NCI-H1436 treated with DMSO at 0.1 percent for 48 hours (cell line): ENCODE measurements at places on chromosomes 1 and 21.

DNA sequence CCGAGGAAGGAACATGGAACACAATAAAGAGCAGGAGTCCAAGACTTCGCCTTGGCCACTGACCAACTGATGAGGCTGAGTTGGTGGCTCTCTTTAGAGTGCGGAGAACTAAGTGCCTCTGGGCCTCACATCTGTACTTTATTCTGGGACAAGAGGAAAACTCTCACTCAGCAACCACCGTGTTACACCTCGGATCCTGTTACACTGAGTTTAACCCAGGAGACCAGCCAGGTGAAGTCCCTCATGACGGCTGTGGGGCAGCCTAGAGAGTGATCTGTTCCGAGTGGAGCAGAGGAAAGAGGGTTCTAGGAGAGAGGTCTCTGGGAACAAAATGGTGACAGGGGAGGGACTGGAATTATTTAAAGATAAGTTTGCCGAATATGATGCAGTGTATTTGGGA lies 33.5 kb upstream of the AGL start:
- DNase-seq, result no peak

GRCh38 chr1:159436469-159436868 lies 3.1 kb upstream of the OR10J1 start:
- DNase-seq, result no peak

- DNase-seq, result no peak
Measured at GRCh38 chr1:224304767-224305166, 25.2 kb downstream of the NVL start.

DNA sequence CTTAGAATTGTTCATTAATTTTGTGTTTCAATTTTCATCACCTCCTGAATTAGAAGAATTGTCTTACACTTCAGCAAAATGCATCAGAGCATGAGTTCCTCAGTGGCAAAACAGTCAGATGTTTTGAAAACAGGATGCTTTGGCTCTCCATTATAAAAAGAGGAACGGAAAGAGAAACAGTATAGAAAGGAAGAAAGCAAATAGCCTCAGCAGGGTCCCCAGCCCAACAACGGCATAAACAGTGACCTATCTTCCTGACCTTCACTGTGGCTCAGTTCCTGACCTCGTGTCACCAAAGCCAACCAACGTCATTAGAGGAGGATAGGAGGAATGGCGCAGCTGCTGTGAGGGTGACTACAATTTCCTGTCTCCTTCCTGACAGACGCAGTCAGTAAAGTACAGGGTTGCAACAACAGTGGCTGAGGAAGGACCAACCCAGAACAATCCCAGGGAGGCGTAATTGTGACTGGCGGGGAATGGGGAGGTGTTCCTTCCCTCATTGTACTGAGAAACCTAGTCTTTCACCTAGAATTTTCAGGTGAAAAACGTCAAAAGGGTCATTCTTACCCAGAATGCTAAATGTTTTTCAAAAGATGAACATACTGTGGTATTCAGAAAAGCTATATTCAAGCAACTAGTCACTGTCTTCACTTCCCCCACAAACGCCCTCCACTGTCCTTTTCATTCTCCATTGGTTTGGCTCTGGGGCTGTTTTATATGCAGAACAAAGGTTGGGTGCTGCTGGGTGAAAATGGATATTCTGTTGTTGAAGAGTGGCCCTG lies 197.9 kb upstream of the SGIP1 start:
- no peak for DNase-seq

GRCh38 chr1:63671514-63671913 lies 78.3 kb downstream of the PGM1 start:
- DNase-seq, result no peak

GRCh38 chr1:63843010-63843409 lies 69.2 kb downstream of the ROR1 start:
- DNase-seq, result no peak

DNA sequence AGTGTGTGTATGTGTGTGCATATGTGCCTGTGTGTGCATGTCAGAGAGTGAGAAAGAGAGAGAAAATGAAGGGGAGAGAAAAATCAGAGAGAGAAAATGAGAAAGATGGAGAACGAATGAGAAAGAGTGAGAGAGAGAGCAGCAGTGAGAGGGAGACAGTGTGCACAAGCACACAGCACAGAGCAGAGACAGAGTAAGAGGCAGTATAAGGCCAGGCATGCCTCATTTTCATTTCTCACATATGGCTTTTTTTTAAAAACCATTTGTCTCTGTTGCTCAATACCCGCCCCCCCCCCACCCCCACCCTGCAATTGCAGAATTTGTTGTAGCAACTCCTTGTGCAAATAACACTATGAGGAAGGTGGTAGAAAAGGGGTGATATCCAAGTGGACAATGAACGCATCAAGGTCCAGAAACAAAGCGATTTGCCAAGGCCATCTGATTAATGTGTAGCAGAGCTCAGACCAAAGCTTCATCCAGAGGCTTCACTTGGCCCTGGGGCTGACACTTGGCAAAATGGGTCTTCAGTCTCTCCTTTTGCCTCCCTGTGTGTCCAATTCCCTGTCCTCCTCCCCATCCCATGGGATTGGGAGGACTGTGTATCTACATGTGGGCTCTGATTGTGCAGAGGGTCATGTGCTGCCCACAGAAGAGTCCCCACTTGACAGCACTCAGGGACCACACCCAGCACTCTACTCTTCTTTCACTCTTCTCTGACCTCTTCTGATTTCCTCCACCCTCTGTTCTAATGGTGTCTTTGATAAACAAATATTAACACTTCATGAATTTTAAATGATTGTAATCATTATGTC lies 38.9 kb upstream of the HSD3B1 start:
- DNase-seq, result no peak

- DNase-seq, result no peak
Measured at GRCh38 chr1:203792486-203792885, 2.9 kb upstream of the ZBED6 start.

- DNase-seq, result no peak
Measured at GRCh38 chr1:40090652-40091355, 6.2 kb downstream of the PPT1 start.

- no peak for DNase-seq
Measured at GRCh38 chr1:17579951-17580939, 40.7 kb downstream of the ARHGEF10L start.

DNA sequence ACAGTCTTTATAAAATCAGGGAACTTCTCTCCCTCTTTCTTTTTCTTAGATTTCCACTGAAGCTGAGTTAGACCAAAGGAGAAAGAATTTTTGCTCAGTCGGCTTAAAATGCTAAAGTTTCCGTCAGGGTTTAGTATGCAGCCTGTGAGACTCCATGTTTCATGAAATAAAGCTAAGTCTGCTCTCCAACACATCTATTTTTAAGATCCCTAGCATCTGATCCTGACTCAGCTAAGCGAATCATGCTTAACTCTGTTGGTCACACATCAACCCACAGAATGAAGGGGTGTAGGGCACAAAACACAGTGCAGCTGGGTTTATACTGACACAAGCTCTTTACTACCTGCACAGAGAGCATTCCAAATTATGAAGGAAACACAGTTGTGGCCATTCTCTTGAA lies 102.4 kb upstream of the ZNF281 start:
- no peak for DNase-seq

GRCh38 chr1:22275167-22275566 lies 132.3 kb upstream of the WNT4 start:
- no peak for DNase-seq

DNA sequence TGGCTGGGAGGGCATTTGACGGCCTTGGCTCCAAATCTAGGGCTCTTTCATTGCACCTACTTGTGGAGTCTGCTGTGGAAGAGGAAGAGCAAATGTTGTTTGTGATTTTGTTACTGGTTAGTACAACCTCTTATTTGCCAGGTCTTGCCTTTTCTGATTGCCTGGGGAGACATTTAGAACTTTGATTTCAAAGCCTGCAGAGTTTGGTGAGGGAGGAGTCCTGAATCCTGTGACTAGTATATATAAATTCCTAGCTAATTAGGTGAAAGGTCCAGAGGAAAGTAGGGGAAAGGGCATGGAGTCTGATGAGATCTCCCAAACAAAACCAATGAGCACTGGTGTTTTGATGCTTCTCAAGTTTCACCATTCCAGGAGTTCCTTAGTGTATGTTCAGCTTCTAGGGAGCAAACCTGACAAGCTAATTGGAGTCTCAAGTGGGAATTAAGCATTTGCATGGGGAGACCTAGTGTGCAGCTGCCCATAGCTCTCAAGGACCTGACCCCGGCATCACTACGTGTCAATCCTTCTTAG lies 5.1 kb upstream of the HMGCS2 start:
- no peak for DNase-seq

DNA sequence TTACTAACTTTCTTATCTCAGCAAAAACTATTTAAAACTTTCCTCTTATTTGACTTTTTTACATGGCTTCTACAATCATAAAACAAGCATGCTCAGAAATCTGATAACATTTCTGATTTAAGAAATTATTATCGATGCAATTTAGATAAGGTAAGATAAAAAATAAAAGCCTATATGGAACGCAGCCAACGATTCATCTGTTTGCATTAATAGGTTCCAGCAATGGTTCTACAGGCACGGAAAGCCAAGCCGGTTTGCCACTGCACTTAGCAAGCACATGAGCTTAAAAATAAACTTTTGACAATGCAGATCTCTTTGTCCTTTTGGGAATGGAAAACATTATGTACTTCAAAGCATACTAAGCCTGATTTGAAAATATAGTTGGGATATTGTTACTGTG lies 77.5 kb upstream of the KCNK2 start:
- no peak for DNase-seq

- no peak for DNase-seq
Measured at GRCh38 chr1:38027201-38028104, 14.9 kb downstream of the UTP11 start.

GRCh38 chr21:34148419-34148804 lies 75.0 kb downstream of the MRPS6 start:
- DNase-seq, result no peak

- no peak for DNase-seq
Measured at GRCh38 chr21:37551993-37552355, 185.4 kb downstream of the DYRK1A start.

DNA sequence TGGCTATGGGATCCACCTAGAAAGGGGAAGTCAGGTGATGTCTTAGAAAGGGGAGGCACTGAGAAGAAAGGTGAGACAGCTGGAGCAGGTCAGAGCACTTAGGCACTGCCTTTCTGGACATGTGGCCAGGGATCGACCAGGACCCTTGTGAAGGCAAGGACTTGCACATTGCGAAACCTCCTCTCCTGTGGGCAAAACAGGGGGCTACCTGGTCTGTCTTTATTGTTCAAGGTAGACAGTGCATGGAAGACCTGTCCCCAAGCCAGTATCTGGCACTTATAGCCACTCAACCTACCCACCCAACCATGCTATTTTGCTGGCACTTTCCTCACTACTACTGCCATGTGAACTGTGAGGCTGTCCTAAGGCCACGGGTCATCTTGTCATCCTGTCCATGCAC lies 67.2 kb downstream of the NAV1 start:
- no peak for DNase-seq

DNA sequence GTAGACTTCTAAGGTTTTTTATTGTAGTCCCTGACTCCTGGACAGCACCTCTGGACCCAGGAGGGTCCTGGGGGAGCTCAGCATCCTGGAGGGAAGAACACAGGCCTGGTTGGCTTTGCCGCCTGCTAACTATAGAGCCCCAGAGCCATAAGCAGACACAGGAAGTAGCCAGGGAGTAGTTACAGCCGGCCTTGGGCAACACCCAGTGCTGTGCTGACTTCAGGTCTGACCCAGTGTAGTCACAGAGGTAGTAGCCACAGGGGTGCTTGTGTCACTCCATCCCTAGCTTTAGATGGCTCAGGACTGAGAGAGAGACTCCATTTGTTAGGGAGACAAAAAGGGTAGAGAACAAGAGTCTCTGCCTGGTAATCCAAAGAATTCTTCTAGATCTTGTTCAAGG lies 21.9 kb downstream of the MCOLN2 start:
- DNase-seq, result no peak

GRCh38 chr1:211210052-211210451 lies 49.1 kb upstream of the RCOR3 start:
- no peak for DNase-seq

GRCh38 chr1:31739346-31739745 lies 24.8 kb downstream of the ADGRB2 start:
- no peak for DNase-seq

DNA sequence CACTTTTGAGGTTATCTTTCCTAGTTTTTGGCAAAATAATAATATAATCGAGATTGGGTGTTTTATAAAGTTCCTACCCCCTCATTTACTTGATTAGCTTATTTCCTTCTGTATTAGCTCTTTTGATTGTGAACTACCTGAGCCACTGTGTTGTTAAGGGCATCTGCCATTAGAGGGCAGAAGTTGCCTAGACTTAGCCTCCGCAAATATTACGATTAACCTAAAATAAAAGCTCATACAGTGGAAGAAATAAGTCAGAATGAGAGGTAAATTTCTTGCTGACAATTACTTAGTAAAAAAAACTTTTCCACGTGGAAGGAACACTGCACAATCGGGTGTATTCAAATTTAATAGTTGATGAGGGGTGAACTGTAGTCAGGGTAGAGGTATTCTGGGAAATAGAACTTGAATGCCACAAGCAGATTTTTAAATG lies 2.3 kb downstream of the H3-3A start:
- no peak for DNase-seq

- DNase-seq, result no peak
Measured at GRCh38 chr21:39713905-39714304, 31.1 kb upstream of the IGSF5 start.

- DNase-seq, result no peak
Measured at GRCh38 chr1:46363121-46363520, 22.5 kb downstream of the NSUN4 start.

DNA sequence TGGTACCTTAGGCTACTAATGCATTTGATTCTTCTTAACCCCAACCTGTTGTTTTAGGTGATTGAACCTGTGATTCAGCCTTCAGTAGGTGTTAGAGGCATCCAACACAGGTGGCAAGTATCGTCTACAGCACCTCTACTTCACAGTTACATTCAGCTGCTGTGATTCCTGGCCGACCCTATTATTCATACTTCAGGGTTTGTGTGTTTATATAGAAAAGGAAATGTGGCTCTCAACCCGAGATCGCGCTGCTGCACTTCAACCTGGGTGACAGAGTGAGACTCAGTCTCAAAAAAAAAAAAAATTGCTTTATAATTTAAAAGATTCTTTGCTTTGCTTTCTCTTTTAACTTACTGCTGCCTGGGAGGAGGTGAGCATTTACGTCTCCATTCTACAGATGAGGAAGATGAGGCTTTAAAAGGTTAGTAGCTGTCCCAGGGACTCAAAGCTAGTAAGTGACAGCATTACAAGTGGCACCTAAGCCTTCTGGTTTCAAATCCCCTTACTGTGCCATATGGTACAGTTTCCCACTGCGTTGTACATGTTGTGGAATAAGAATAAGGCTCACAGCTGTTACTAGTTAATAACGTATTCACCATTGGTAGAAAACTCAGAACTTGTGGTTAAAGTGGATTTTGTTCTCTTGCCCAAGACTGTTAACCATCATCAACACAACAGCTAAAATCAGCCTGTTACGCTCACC lies 9.9 kb upstream of the GPR25 start:
- DNase-seq, result no peak

DNA sequence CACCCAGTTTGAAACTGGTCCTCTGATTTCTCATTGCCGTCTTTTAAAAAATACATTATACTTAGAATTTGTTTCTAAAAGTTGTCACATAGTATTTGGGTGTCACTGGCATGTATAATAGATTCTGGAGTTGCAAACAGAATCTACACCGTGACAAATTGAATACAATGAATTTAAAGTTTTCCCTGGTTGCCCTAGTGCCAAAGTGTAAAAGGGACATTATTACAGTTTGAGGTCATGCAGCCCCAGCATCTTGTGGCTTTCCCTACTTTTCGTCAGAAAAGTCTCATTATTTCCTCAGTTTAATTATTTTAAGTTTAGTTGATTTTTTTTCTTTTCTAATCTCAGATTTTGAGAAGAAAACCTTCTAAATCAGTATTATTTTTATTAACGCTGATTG lies 155.9 kb downstream of the DISP1 start:
- no peak for DNase-seq

GRCh38 chr1:216700779-216701178 lies 22.4 kb downstream of the ESRRG start:
- no peak for DNase-seq
